Cortex of kidney (tissue), 1 donor: ENCODE measurements at places on chromosomes 1 and 21.

GRCh38 chr1:110859062-110859461 is 13.9 kb upstream of the CD53 start:
- DNase-seq, result no peak

DNA sequence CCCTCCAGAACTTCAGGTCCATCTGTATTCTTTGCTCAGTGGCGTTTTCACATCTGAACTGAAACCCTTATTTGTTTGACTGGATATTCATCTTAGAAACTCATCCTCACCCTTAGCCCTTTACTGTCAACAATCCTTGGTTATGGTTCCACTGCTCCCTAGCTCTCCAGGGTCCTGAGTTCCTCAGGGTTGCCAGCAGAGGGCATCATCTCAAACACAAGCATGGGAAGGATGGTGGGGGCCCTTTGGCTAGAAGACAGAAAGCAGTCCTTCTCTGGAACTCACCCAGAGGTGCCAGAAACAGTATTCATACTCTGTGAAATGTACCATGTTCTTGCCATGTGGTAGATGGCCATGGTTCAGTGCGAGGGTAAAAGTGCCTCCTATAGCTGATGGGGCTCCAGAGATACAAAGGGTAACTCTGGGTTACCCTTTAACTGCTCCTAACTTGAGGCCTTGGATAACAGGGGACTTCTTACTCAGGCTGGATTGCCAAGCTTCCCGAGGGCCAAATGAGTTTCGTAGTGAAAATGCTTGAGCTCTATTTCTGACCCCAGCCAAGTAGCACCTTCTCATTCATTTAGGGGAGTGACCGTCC is 11.3 kb downstream of the NCSTN start:
- DNase-seq, result no peak

DNA sequence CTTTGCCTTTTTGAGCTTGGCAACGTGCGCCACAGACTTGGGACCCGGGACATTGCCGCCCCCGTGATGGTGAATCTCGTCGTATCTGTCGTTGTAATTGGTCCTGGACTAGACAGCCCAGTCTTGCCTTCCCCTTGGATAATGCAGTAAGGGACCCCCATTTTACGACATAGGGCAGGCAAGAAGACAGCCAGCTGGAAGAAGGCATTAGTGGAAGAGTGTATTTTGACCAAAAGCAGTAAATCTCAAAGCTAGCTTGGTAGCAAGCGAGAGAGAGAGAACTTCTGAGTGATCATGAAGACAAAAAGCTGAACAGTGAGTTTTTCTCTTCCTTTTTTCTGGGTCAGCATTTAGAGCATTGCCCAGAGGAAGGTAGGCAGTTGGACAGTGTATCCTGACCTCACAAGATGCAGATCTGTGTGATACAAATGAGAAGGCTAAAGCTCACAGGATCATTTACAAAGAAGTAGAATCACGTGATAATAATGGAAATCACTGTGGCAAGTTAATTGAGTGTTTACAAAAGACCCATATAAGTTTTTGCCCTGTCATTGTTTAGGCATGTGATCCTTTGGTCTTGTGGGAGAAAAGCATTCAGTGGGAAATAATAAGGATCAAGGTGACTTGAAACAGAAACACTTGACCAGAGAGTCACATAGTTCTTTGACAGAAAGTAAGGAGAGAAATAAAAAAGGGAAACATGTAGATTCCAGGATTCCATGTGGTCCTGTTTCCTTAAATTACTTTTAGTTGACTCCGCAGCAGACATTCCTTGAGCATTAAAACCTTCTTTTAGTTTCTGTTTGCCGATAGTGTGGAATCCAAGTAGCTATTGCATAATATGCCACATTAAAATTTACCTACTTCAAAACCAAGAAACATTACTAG is 66.3 kb downstream of the CNST start:
- no peak for DNase-seq

- no peak for DNase-seq
These were observed 151.5 kb downstream of the SMYD3 start for GRCh38 chr1:246355411-246356230.

DNA sequence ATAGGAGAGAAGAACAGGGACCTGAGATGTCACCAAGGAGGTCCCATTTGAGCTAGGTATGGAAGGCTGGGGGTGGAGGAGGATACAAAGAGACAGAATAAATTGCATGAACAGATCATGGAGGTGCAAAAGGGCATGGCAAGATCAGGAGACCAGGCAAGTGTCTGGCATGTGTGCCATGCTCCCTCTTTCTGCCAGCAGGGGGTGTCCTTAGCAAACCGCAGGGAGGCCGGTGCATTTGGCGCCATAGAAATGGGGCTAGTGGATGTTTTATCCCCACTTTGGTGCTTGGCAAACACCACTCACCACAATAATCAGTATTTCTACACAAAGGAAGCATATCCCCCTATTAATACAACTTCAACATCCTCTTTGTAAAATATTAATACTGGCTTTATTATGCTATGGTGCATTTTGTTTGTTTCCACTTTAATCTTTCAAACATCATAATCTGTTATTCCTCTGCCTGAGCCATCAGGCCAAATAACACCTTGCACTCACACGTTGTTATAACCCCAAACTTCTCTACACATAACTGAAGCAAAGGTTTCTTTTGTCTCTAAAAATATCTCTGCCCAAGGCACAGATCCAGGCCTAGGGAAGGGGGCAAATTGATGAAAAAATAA is 25.9 kb downstream of the S100A6 start:
- no peak for DNase-seq

DNA sequence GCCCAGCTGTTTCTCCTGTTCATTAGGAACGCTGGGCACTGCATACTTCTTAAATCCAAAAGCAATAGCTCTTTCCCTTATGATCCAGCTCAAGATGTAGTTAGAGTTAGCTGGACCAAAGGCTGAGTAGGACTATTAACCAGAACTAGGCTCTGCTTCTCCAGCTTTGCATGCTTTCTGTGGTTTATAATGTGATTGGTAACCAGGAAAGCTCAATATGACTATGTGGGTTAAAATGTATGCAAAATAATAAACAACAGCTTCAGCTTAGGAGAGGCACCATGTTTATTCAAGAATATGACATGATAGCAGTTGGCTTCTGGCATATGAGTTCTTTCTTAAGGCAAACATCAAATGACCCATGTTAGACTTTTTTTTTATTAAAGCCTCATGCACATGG is 73.8 kb downstream of the LYPLAL1 start:
- no peak for DNase-seq

GRCh38 chr1:23126801-23127200 is 41.9 kb downstream of the LUZP1 start:
- no peak for DNase-seq

DNA sequence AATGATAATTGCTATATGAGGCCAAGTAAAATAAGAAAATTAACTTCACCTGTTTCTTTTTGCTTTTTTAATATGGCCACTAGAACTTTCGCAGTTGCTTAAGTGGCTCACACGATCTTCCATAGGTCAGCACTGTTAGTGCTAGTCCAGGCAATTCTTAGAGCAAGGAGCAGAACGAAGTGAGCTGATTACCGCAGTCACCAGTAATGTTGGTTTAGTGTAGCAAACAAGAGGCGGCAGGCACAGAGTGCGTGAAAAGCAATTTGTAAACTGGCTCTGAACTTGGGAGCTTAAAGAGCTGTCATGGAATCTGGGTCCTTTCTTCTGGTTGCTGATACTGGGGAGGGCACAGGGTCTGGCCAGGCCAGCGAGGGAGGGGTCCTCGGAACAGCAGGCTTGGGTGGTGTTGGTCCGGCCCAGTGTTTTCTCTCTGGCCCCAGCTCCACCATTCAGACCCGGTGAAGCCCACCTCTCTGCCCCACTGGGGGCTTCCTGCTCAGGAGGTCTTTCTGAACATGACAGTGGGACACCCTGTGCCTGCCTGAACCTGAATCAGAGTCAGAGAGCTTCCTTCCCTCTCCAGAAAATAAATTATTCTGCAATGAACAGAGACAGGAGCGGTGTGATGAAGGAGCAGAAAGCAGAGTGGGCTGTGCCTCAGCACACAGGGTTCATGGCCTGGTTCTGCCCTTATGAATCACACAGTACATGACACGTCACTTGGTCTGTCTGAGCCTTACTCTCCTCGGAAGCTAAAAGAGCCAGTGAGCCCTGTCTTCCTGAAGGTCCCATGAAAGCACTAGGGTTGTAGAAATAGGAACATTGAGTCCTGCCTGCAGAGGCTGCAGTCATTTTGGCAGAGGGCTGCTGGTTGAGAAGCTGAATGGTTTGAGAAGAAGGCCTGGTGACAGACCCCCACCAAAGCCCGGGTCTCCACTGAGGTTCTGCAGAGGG is 11.9 kb downstream of the ETS2 start:
- no peak for DNase-seq

- DNase-seq, result no peak
These were observed 888.2 kb upstream of the CXADR start for GRCh38 chr21:16624479-16625118.

GRCh38 chr1:235500971-235501540 is 3.2 kb downstream of the B3GALNT2 start:
- no peak for DNase-seq

GRCh38 chr1:51906306-51907078 is 28.0 kb upstream of the NRDC start:
- no peak for DNase-seq

GRCh38 chr1:175448467-175448866 is 255.9 kb upstream of the KIAA0040 start:
- DNase-seq, result no peak

- DNase-seq, result no peak
These were observed 68.7 kb upstream of the MPC2 start for GRCh38 chr1:168005529-168005928.

GRCh38 chr1:76006234-76006633 is 68.3 kb upstream of the ST6GALNAC3 start:
- DNase-seq, result no peak

DNA sequence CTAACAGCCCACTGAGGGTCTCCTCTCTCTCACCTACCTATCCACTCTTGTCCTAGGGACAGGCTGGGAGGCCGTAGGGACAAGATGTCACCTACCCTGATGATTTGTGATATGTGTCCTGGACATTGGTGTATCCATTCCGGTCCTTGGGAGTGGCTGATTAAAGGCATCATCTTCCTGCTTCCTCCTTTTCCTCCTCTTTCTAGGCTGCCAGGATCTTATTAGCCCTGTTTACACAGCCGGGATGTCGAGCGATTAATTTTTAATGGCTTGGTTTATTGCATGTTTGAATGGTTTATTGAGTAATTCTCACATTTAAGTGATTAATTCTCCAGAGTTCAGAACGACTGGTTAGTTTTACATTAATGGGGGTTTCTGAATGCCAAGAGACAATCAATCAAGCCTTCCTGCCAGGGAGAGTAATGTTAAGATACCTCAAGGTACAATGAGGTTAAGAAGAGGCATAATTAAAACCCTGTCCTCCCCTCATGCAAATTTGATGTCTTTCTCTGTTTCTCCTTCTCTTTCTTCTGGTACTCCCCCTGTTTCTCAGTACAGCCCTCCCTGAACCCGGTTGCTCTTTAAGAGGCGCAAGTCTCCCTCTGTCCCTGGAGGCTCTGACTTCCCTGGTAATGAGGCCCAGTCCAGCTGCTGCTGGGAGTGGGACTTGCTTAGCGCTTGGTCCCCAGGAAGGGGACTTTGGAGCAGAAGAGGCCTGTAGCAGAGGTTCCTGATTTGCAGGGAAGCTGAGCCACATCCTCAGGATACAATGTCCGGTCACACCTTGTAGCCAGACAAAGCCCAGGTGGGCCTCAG is 50.9 kb downstream of the ACTL8 start:
- DNase-seq, result no peak

- no peak for DNase-seq
These were observed 13.4 kb downstream of the PTPN14 start for GRCh38 chr1:214537872-214538473.

- DNase-seq, result no peak
These were observed 3.9 kb upstream of the CLSTN1 start for GRCh38 chr1:9827558-9828185.

GRCh38 chr21:30340714-30341573 is 3.5 kb upstream of the KRTAP27-1 start:
- no peak for DNase-seq

- DNase-seq, result no peak
These were observed 227.1 kb downstream of the DUSP10 start for GRCh38 chr1:221514806-221515205.

GRCh38 chr1:119147661-119148090 is 7.2 kb upstream of the WARS2 start:
- DNase-seq, result no peak

DNA sequence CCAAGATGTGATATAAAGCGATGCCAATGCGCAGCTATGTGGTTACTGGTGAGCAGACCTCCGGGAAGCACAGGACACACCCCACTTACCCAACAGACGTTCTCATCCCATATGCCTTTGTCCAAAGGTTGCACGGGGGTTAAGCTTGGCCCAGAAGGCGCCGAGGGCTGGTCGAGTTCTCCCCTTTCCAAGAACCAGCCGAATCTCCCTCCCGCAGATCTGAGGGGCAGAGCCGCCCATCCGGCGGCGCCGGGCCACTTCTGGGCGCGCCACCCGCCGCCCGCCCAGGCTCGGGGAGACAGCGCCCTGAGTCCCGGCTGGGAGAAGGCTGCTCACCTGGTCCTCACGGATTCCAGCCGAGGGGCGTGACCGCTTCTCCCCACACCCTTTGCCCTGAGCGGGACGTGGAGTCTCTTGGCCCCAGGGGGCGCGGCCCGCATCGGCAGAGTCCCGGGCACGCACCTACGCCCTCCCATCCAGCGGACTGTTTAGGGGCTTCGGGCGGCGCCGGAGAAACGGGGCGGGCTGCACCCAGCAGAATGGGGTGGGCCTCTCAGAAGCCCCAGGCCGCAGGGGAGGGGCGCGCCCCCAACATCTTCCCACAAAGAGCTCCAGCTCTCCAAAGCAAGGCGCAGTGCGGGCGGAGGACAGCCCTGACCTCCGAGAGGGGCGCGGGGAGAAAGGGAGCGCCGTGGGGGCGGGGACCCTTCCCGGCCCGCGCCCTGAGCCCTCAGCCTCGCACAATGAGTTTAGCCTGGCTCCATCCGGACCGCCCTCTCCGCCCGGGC is 615 bp downstream of the GPR161 start:
- no peak for DNase-seq

DNA sequence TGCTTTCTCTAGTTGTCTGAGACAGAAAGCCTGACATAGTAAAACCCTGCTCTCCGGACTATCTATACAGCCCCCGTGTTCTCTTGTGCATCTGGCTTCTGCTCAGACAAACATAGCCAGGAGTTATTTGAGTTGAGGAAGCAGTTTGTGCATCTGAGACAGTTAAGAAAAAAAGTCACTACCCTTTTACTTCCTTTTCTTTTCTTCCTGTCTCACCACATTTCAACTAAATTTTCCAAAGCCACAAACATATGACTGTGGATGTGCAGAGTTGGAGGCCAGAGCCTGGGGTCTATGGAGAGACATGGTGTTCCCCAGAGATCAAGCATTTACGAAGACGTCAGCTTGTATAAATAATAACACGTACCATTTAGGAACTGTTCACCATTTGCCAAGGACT is 158.5 kb upstream of the FGGY start:
- DNase-seq, result no peak
